Ureter (tissue), 1 donor: ENCODE measurements at places on chromosomes 2 and 18. TPM values are rescaled to one million over a fixed set of nuclear protein-coding genes. Genes with fewer than 3 reads are reported as not detected.

Gene DSC3
- 5.7 TPM for total RNA-seq

Gene C2orf15
- 4.9 TPM for total RNA-seq

- no peak for DNase-seq
These were observed 235.8 kb downstream of the TPGS2 start for GRCh38 chr18:36593001-36593400.

Gene POLE4
- total RNA-seq = 41.7 TPM
